Tibial nerve (tissue), 4 donors: ENCODE measurements at places on chromosomes 6 and 20. TPM values are rescaled to one million over a fixed set of nuclear protein-coding genes. Genes with fewer than 3 reads are reported as not detected.
A peak's percentile ranks its signal among the peaks of the same experiment; 100 is the strongest.

DNA sequence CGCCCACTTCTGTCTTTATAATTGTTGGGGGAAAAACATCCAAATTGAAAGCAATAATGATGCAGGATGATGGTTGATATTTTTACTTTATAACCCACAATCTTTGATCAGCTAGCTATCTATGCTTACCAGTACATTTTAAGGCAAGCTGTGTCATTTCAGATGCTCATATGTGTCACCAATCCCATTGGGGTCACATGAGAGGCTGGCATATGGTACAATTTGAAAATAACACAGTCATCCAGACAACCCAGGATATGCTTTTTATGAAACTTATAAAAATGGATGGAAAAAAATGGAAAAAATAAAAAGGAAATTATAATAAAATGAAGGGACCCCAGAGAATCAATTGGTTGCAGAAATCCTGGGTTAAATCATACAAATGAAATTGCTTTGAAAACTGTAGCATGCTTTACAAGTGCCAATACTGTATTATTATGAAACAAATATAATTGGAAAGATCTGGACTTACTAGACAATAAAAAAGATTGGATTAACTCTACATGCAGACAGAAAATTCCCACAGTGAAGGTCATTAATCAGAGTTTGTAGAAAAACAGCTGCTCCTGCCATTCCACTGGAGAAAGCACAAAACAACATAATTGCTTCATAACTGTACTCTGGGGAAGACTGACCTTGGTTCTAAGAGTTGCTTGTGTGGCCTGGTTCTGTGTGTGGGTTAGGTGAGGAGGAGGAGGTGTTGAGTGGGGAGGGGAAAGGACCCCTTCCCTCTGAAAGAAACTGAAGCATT is 13.3 kb upstream of the PRIM2 start:
- no peak for DNase-seq
- no peaks in the 10 kb centered on the region for H3K27me3 ChIP-seq
- H3K4me3 ChIP-seq = no peak overlapping the region

Gene TP53TG5
- not detected for total RNA-seq

- no peak overlapping the region for H3K4me3 ChIP-seq
- no peaks in the 10 kb centered on the region for H3K27me3 ChIP-seq
- H3K27ac ChIP-seq = peak overlapping the region; percentile 63
- H3K4me1 ChIP-seq = no peaks in the 10 kb centered on the region
- no peak for DNase-seq
These were observed 11.2 kb downstream of the ZBTB2 start for GRCh38 chr6:151379933-151380847.

DNA sequence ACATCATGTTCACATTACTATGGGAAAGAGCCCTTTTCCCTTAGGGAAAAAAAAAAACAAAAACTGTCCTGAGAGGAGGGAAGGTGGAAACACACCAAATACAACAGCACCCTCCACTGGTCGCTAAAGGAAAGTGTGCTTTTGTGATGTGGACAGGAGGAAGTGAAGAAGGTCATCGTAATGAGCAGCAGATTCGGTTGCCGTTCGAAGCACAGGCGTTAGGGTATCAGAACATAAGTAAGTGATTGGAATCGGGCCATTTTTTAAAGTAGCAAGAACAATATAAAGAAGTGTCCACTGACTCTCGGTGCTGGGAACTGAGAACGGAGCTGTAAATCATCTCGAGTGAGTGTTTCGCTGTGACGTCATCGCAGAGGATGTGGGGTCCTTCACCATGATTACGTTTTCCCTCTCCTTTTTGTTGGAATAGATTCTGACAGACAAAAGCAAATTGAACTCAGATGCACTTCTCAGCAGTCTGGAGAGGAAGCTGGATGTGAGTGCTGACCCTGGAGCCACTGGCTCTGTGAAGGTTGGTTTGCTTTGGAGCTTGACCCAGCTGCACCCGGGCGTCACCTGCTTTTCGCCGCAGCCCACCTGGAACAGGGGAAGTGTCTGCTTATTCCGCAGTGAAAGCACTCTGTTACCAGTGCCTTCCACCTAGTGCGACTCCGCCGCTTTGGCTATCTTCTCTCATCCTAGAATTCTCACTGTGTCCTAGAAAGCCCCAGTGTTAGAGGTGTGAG is 203.6 kb upstream of the GMDS start:
- no peaks in the 10 kb centered on the region for H3K27me3 ChIP-seq
- no peaks in the 10 kb centered on the region for H3K4me1 ChIP-seq
- DNase-seq = peak; percentile 35

DNA sequence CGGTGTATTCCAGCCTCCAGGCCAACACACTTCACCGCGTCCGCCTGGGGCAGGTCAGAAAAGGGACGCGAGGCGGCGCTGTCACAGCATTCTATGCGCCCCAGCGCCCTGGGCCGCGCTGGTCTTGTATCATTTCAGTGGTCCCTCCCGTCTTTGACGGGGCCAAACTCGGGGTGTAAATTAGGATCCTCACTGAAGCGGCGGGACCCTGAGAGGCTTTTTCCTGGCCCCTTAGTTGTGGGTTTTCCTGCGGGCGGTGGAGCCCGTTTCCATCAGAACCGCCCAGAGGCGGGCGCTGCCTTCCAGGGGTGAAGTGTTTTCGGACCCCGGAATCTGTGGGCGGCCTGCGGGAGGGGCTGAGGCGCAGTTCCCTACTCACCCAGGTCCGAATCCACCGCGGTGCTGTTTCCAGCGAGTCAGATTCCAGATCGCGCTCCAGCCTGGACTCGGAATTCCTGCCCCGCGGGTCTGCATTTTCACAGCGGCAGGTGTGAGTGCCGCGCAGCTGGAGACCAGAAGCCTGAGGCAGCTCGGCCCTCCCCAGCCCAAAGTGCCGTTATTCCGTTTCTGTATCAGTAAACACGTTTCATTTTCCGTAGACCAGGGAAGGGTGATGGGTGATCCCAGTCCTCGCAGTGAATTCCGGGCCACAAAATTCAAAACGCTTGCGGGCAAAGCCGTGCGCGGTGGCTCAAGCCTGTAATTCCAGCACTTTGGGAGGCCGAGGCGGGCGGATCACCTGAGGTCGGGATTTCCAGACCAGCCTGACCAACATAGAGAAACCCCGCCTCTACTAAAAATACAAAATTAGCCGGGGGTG is 3.9 kb upstream of the MICB start:
- DNase-seq = peak; percentile 70
- H3K36me3 ChIP-seq = no peaks in the 10 kb centered on the region
- H3K4me1 ChIP-seq = peaks cover 35% of the 10 kb centered on the region
- H3K27me3 ChIP-seq = peaks cover 59% of the 10 kb centered on the region
- H3K4me3 ChIP-seq = peak overlapping the region; percentile 52

DNA sequence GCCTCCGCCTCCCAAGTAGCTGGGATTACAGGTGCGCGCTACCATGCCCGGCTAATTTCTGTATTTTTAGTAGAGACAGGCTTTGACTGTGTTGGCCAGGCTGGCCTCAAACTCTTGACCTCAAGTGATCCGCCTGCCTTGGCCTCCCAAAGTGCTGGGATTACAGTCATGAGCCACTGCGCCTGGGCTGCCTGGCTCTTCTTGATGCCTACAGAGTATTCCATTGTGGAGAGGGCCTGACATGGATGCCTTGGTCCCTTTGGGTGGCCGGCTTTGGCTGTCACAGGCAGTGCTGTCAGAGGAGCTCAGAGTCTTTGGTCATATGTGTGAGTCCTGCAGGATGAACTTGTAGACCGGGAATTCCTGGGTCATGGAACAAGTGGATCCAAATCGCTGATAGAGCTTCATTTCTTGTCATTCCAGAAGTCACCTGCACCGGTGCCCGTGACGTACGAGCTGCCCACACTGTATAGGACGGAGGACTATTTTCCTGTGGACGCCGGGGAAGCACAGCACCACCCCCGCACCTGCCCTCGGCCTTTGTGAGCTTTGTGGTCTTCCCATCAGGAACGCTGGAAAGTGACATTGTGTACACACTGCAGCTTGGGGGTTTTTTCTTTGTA is 55.1 kb downstream of the ADNP start:
- H3K27me3 ChIP-seq = no peaks in the 10 kb centered on the region
- no peaks in the 10 kb centered on the region for H3K36me3 ChIP-seq
- DNase-seq = no peak
- H3K4me1 ChIP-seq = no peaks in the 10 kb centered on the region
- H3K4me3 ChIP-seq = no peak overlapping the region

DNA sequence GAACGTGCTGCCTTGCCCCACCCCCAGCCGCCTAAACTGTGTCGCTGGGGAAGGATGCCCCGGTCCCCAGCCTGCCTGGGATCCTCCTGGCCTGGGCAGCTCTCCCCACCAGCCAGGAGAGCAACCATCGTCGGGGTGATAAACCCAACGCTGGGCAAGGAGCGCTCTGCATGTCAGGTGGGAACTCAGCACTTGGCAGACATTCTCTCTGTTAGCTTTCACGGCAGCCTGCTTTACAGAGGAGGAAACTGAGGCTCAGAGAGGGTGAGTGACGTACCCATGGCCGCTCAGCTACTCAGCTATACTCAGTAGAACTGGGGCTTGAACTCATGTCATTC is 37.9 kb downstream of the RBM38 start:
- no peak for DNase-seq
- no peak overlapping the region for H3K27ac ChIP-seq
- H3K4me3 ChIP-seq = no peak overlapping the region
- H3K4me1 ChIP-seq = no peaks in the 10 kb centered on the region
- no peaks in the 10 kb centered on the region for H3K27me3 ChIP-seq
- no peaks in the 10 kb centered on the region for H3K36me3 ChIP-seq

Gene EBF4
- 17.5 TPM for total RNA-seq

- H3K27ac ChIP-seq = no peak overlapping the region
- H3K27me3 ChIP-seq = no peaks in the 10 kb centered on the region
- H3K36me3 ChIP-seq = peaks cover 5% of the 10 kb centered on the region
- DNase-seq = no peak
- no peak overlapping the region for H3K4me3 ChIP-seq
These were observed 49.0 kb downstream of the SSR1 start for GRCh38 chr6:7264041-7264440.

- H3K27ac ChIP-seq = no peak overlapping the region
- H3K4me1 ChIP-seq = no peaks in the 10 kb centered on the region
- no peak overlapping the region for H3K4me3 ChIP-seq
- no peak for DNase-seq
These were observed 608.0 kb upstream of the EPHA7 start for GRCh38 chr6:94027374-94027773.

DNA sequence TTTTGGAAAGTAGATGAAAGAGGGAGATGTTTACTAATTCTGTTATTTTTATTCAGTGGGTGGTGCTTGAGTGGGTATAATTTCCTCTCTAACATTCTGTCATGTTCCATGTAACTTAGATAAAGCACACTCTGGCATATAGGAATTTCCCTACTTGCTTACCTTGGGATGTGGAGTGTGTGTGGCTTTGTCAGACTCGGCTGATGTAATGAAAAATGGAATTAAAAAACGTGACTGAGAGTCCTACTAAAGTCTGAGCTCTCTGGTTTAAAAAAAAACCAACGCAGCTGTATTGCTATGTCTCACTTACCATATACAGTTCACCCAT is 98.3 kb downstream of the JARID2 start:
- no peaks in the 10 kb centered on the region for H3K36me3 ChIP-seq
- no peak overlapping the region for H3K27ac ChIP-seq
- peaks cover 11% of the 10 kb centered on the region for H3K4me1 ChIP-seq
- DNase-seq = no peak

DNA sequence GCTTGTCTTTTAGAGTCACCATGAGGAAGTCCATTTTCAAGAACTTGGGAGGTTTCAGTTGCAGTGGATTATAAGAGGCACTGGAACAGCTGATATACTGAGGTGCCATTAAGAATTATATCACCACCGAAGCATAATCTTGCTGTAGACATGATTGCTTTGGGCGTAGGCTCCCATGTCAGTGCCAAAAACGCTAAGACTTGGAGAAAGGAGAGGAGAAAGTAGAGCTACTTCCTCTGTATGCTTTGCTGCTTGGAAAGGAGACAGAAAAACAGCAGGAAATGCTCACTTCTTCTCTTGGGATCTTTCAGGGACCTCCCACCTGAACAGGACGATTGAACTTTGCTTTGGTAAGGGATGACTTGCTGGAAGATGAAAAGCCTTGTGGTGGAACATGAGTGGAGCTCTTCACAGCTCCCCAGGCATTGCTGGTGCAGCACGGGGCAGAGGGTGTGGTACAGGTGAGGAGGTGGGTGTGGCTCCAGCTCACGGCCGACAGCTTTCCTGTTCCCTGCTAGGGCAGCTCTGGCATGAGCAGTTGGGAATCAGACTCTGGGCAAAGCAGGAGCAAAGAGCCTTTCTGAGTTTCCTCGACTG is 190.4 kb upstream of the JAG1 start:
- no peaks in the 10 kb centered on the region for H3K4me1 ChIP-seq
- H3K27ac ChIP-seq = no peak overlapping the region
- no peaks in the 10 kb centered on the region for H3K27me3 ChIP-seq

- H3K27me3 ChIP-seq = no peaks in the 10 kb centered on the region
- peak overlapping the region; percentile 78 for H3K27ac ChIP-seq
- DNase-seq = no peak
- no peaks in the 10 kb centered on the region for H3K36me3 ChIP-seq
- peak overlapping the region; percentile 90 for H3K4me3 ChIP-seq
These were observed 64.4 kb downstream of the GTF2H5 start for GRCh38 chr6:158232316-158233213.

DNA sequence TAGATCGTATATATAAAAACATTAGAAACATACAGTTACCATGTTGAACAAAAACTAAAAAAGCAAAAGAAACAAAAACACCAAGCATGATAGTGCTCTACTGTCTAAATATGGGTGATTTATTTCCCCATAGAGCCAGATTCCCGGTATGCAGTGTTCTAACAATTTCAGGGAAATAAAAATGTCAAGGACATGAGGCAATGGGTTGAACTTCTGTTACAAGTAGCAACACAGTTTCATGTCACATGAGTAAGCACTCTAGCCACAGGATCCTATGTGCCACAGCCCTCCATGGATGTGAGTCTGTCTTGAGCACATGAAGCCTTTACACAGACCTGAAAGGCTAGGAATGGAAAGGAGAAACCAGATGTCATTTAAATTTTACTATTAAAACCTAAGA is 96.0 kb downstream of the MAP3K5 start:
- H3K27ac ChIP-seq = no peak overlapping the region
- no peaks in the 10 kb centered on the region for H3K27me3 ChIP-seq
- no peaks in the 10 kb centered on the region for H3K36me3 ChIP-seq
- no peak overlapping the region for H3K4me3 ChIP-seq

Gene TMEM217
- 1.2 TPM for total RNA-seq

Gene ARFGEF3
- 3.9 TPM for total RNA-seq

DNA sequence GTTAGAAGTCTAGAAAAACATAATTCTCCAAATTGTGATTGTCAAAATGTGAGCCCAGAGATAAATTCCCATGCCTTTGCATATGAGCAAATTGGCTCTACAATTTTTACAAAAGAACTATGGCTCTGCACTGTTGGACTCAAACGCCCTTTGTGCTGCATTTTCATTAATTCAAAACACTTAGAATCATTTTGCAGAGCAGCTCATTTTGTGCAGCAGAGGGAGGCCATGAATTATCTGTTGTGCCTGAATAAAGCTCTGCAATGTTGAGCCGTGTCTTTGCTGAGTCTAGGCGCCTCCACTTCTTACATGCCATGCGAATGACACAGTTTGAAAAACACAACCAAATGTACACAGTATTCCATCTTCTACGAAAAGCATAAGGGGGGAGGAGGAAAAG is 230.2 kb downstream of the PRKN start:
- no peaks in the 10 kb centered on the region for H3K27me3 ChIP-seq
- H3K27ac ChIP-seq = no peak overlapping the region
- no peak for DNase-seq
- H3K4me3 ChIP-seq = no peak overlapping the region
- H3K36me3 ChIP-seq = no peaks in the 10 kb centered on the region

Gene GPX5
- not detected for total RNA-seq

Gene E2F1
- 4.2 TPM for total RNA-seq
